Fibroblast of lung (primary cell): ENCODE measurements at places on chromosomes 7 and 10. TPM values are rescaled to one million over a fixed set of nuclear protein-coding genes. Genes with fewer than 3 reads are reported as not detected.

FEZF1 gene
- total RNA-seq, result not detected in 2 replicates

CYP17A1 gene
- not detected in 2 replicates for total RNA-seq

CHST15 gene
- 7.9 and 8.2 TPM in 2 replicates for total RNA-seq

OGDHL gene
- total RNA-seq, result under 0.01 TPM in 2 replicates

CTTNBP2 gene
- total RNA-seq, result 4.4 and 8.3 TPM in 2 replicates

RPEL1 gene
- total RNA-seq, result 0.17 and 0.26 TPM in 2 replicates
